ENCODE measurements at places on chromosomes 2 and 18. TPM values are rescaled to one million over a fixed set of nuclear protein-coding genes. Genes with fewer than 3 reads are reported as not detected.

DNA sequence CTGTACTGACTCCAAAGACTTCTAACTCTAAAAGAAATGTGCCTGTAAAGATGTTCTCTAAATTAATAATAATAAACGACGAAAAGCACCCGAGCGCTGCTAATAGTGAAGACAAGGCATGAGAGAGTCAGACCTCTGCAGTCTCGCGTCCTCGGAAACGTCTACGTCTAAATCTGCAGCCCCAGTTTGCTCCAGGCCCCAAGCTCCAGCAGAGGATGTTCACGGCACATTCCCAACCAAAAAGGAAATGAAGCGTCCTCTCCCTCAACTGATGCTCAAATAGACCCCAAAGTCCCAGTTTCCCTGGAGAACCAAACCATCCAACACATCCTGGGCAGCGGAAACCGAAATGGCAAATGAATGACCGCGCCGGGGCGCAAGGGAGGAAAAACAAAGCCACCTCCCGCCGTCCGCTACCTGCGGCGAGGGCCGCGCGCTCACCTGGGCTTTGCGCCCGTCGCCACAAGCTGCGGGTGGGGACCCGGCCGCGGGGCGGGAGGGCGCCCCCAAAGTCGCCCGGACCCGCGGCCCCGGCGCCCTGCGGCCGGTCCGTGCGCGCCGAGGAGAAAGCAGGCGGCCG lies 47.1 kb upstream of the CCDC150 start:
- DNase-seq, result no peak

- no peak for DNase-seq
Measured at GRCh38 chr2:221780281-221780688, 208.2 kb upstream of the EPHA4 start.

GRCh38 chr2:55408098-55408882 lies 11.4 kb downstream of the CCDC88A start:
- no peak for DNase-seq

The C2orf15 gene
- not detected for polyA plus RNA-seq

The CCDC141 gene
- polyA plus RNA-seq, result not detected

The CLASP1 gene
- 12.4 TPM for polyA plus RNA-seq

DNA sequence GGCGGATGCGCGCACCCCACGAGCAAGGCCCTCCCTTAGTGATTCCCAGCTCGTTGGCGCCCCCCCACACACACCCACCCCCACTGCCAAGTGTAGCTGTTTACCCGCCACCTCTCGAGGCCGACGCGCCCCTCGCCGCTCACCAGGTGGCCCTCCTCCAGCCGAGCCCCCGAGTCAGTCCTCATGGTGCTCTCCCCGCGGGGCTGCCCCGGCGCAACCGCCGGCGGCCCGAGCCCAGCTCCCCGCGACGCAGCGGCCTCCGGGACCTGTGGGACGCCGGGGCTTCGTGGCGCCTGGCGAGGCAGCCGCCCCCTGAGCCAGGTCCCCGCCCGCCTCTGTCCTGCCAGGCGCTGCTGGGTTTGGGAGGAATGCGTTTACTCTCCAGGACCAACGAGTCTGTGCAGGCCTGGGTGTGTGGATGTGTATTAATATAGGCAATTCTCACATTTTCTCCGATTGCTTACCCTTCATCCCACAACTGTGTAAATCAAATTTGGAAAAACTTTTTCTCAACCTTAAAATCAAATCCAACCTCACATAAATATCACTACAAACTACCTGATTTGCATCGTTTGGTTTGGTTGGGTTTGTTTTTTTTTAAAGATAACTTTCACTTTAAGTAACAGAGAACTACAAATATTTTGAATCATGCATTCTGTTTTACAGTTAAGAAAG lies at the start of gene TMEM237:
Gene TMEM237 (minus strand): TSS at position 288 of the 675 bp plus-strand sequence. CDS start 103 bp downstream, at position 185.
- DNase-seq, result no peak

DNA sequence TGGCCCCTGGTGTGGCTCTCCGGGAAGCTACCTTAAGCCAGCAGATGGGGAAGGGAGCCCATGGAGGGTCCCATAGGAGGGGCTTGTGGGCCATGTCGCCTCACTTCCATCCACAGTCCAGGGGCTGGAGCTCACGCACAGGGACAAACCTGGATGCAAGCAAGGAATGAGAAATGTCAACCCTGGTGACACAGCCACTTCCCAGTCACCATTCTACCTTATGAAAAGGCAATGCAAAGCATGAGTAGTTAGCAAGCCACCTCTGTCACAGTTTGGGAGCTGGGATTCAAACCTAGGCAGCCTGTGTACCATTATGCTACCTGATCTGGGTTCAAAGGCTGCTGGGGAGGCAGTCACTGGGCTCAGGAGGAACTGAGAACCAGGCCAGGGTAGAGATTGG lies 170.0 kb upstream of the KLHL29 start:
- no peak for DNase-seq

- DNase-seq, result no peak
Measured at GRCh38 chr18:1499265-1499664, 594.6 kb downstream of the ADCYAP1 start.

The REG1B gene
- polyA plus RNA-seq, result not detected

GRCh38 chr18:67381608-67382150 lies 134.8 kb downstream of the DSEL start:
- no peak for DNase-seq

The VWC2L gene
- polyA plus RNA-seq, result not detected

DNA sequence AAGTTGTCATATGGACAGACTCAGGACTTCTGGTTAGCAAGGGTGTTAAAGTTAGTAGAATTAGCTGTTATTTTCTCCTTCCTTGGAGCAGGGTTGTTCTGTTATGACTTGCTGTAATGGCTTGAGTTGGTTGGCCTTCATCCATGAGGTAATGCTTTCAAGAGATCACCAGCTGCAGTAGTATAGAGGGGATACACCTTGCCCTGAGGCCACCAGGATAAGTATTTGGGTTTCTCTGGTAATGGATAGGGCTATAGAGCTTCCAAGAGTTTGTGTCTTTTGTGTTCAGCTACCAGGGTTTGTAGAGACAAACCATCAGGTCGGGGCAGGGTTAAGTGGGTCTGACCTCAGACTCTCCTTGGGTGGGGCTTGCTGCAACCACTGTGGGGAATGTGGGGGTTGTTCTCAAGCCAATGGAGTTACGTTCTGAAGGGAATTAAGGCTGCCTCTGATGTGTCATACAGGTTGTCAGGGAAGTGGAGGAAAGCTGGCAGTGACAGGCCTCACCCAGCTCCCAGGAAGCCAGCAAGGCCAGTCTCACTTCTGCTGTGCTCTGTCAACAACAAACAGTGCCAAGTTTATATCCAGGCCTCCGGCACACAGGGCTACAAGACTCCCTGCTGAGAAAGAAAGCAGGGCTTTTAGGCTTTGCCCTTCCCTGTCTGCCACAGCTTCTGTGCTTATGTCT lies 356.6 kb downstream of the SPAG16 start:
- DNase-seq, result no peak

DNA sequence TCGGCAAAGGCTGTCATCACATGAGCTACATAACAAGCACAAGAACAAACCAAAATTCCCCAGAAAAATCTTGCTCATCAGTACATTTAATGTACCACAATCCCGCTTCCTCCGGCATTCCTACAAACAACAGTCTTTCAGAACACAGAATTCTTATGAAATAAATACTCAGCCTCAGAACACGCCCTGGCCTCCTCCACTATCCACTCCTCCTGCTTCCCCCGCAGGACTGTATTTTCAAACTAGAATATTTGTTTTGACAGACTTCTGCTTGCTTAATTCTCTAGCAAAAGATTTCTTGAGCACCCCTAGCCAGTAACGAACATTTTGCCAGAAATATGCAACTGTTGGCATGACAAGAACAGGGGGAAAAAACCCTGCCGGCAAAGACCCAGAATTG lies 131.2 kb downstream of the THADA start:
- no peak for DNase-seq

The OSBPL1A gene
- polyA plus RNA-seq, result 20.1 TPM

The BUB1 gene
- 23.9 TPM for polyA plus RNA-seq

GRCh38 chr18:48872234-48873145 lies 78.3 kb downstream of the SMAD7 start:
- no peak for DNase-seq

DNA sequence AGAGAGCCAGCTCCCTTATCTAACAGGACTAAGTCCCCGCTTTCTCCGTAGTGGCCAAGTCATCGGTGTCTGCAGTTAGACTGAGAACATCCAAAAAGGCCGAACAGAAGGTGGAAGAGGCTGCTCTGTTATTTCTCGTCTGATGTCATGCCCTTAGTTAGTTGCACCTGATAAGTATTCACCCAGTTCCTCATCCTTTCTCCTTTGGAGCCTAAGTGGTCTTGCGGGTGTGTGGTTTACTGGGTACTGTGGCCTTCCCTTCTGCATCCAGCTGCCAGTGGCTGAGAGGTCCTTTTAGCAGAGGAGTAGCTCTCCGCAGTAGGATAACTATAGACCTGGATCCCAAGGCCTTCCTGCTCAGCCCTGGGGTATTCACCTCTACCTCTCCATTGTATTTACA lies 211.6 kb downstream of the BCL2 start:
- no peak for DNase-seq

The IL36RN gene
- not detected for polyA plus RNA-seq

The CKAP2L gene
- 3.3 TPM for polyA plus RNA-seq

DNA sequence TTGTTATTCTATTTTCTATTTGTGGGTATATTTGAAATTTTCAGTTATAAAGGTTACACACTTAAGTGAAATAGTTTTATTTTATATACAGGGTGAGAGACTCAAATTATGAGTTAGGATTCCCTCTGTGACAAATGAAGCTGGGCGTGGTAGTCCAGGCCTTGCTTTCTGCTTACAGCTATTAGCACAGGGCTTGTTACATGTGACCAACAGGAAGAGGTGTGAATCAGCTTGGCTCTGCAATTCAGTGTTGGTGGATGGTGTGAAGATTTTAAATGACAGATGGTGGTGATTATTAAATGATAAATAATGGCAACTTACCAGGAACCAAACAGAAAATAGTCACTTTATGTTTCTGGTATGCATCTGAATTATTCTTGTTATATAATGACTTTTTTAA lies 64.4 kb upstream of the NOSTRIN start:
- DNase-seq, result no peak

The CD8B2 gene
- not detected for polyA plus RNA-seq

DNA sequence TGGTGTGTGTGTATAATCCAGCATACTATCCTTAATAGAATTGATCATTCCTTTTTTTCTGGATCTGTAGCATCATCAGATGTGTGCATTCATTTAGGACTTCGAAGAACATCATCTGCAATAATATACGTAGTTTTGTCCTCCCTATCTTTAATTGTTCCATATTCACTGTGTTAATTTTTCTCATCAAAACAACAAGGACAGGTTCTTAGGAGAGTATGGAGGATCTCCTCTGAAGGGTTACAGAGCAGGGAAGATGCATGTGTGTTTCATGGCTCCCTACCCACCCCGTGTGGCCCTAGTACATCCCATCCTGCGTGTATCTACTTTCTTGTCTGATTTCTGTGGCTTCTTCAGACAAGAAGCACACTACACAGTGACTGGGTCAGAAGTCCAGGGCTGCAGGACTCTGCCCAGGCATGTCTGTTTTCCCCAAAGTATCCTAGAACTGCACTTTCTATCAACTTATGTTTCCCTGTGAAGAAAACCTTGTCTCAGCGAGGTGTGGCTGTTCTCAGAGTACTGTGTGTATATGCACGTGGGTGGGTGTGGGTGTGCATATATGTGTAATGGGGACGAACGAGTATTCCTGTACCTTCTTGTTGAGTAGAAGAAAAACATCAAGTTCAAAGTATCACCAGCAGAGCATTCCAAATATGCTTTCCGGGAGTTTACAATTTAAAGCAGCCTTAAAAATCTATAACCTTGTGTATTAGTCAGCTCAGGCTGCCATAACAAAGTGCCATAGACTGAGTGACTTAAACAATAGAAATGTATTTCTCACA lies 220.4 kb upstream of the FOSL2 start:
- DNase-seq, result no peak

DNA sequence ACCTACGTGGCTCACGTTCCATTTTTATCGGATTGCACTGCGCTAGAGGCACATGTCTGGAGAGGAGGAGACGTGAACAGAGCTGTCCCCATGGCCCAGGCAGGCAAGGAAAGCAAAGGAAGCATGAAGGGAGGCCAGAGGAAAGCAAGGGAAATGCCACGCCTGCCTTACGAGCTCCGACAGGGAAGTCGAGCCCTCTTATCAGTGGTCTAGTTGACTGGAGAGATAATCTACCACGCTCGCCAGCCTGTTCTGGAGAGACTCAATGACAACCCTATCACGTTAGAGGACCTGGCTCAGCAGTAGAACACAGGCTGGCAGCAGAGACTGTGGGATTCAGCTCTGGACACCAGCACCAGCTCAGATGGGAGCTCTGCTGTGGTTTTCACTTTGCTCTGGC lies 202.6 kb upstream of the ID2 start:
- no peak for DNase-seq

DNA sequence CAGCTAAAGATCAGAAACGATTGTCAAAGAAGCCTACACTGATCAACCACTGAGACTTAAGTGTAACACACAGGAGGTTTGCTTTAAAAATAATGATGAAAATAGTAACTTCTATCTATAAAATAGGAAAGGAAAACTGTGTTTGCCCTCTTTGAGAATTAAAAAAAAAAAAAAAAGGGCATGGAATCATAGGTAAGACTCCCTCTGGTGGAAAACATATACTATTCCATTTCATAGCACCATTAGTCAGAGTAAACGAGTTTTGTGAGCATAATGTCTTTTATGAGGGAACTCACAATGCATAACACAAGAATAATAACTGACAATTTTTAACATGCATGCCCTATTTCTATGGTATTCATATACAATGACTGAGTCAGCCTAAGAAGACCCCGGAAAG lies 36.3 kb downstream of the SLC35F5 start:
- DNase-seq, result no peak

The MEMO1 gene
- polyA plus RNA-seq, result 42.0 TPM

The GDF7 gene
- polyA plus RNA-seq, result 0.32 TPM

DNA sequence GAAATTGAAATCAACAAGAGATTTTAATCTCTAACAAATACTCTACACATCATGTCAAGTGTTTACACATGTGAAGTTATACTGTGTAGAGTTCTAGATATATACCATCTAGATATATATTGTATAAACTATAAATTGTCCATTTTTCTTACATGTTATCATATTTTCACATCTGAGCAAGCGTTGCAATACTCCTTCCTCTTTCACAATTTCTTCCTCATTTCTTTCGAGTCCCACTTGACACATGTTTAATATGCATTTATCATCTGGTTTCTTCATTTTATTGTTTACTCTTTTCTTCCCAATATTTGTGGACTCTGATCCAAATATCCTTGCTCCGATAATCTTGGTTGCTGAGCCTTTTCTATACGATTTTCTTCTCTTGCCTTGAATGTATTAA lies 50.2 kb downstream of the UNC80 start:
- DNase-seq, result no peak

The MERTK gene
- polyA plus RNA-seq, result 0.11 TPM

- DNase-seq, result no peak
Measured at GRCh38 chr2:8965216-8965969, 38.1 kb downstream of the MBOAT2 start.

The MARCHF7 gene
- polyA plus RNA-seq, result 24.5 TPM

The GRB14 gene
- polyA plus RNA-seq, result 0.29 TPM

DNA sequence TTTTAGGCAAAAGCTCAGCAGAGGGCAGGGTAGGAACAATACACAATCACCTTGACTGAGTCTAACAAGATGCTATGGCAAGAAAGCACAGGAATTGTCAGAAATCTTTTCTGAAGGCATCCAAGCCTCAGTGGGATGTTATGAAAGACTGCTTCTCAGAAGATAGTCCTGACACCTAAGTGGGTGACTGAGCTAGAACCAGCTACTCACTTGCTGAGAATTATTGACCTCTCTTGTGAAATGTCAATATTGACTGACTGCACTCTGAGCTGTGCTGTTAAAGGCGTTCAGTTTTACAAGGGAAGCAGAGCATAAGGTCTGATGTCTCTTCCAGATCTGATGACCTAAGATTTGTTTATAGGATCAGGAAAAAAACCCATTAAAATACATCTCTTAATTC lies 46.1 kb downstream of the TACR1 start:
- no peak for DNase-seq
